ENCODE measurements at places on chromosomes 6 and 20.

DNA sequence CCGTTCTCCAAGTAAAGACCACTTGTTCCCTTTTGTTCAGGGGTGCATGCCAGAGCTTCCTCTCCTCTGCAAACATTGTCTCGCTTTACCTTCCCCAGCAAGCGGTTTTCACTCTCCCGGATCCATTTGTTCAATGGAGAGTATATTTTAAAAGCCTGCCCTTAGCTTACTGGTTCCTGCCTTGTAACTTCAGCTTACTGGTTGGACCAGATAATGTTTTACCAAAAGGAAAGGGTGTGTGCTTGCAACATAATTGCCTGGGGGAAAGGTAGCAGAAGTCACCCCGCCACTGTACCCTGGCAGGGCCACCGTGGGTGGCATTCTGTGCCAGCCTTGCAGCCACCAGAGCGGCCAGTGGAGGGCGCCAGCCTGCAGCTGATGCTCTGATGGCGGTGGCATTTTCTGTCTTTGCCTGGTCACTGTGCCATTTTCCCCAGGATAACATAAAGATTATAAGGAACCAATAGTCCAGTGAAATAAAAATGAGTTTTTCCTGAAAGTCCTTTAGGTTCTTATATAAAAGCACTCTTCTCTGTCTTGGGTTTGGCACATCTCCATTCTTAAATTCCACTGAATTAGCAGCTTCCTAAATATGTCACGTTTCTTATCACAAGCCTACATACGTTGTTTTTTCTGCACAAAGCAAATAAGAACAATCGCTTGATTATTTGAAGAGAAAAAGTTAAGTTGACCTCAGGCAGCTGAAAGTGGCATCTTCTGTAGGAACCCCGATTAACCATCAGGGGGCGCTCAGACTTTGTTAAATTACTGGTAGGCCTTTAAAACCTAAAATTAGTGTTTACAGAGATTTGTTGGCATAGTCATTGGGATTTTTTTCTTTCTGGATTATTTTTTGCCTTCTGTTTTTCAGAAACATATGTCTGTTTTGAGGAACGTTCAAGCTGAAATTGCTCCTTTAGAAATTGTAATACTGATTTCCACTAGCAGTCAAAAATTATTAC, 67.4 kb upstream of the XRN2 start:
- H3K4me1 ChIP-seq: peaks cover 5% of the 10 kb centered on the region
- H3K36me3 ChIP-seq: peaks cover 11% of the 10 kb centered on the region
- H3K27ac ChIP-seq: no peak overlapping the region
- H3K4me3 ChIP-seq: peak overlapping the region; percentile 36

DNA sequence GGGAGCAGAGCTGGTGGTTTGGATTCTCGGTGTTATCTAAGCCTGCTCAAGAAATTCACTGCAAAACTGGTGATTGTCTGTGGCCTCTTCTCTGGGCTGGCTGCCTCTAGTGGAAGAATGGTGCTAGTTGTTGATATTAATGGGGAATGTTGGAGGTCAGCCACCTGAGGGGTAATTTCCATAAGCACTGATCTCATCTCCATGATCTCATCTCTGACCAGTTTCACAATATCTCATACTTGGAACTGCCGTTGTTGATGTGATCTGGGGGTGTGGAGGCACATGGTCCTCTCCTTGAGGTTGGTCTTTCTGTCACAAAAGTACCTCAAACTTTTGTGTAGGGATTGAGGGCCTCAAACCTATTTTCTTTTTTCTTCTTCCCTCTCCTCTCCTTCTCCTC, 102.6 kb downstream of the CD109 start:
- no peaks in the 10 kb centered on the region for H3K27me3 ChIP-seq
- peaks cover 3% of the 10 kb centered on the region for H3K36me3 ChIP-seq
- H3K4me3 ChIP-seq: no peak overlapping the region
- H3K27ac ChIP-seq: no peak overlapping the region
- H3K4me1 ChIP-seq: no peaks in the 10 kb centered on the region

GRCh38 chr6:28802417-28803336, 121.1 kb downstream of the TRIM27 start:
- no peaks in the 10 kb centered on the region for H3K4me1 ChIP-seq
- no peak overlapping the region for H3K4me3 ChIP-seq
- H3K27ac ChIP-seq: no peak overlapping the region
- DNase-seq: no peak

- peaks cover 3% of the 10 kb centered on the region for H3K36me3 ChIP-seq
- no peak overlapping the region for H3K4me3 ChIP-seq
- no peak for DNase-seq
- no peak overlapping the region for H3K27ac ChIP-seq
- H3K4me1 ChIP-seq: peaks cover 5% of the 10 kb centered on the region
- H3K27me3 ChIP-seq: peaks cover 57% of the 10 kb centered on the region
Observed at GRCh38 chr20:25580711-25581110, 4.6 kb downstream of the NINL start.

DNA sequence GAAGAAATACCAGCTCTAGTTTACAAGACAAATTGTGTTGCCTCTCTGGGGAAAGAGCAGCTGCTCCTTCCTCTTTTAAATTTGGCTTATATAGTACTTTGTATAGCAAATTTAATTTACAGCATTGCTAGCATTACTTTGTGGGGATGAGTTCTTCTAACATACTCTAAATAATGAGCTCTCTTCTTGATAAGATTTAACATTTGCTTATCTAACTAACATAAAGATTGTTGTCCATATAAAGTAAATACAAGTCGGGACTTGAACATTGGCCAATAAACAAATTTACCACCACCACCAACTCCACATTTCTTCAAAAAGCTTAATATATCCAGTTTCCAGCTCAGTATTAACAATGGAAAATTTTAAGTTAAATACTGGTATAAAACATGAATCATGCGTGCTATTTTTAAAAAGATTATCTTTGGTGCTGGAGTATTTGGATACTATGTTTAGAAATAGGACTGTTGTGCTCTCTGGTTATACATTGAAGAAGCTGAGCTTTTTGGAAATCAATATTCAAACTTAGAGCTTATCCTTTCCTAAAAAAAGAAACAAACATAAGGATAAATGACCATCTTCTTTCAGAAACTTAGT, 1146.9 kb upstream of the GJE1 start:
- H3K36me3 ChIP-seq: no peaks in the 10 kb centered on the region
- no peak overlapping the region for H3K27ac ChIP-seq
- H3K4me1 ChIP-seq: no peaks in the 10 kb centered on the region
- H3K27me3 ChIP-seq: no peaks in the 10 kb centered on the region
- DNase-seq: no peak

- peaks cover 2% of the 10 kb centered on the region for H3K36me3 ChIP-seq
- H3K4me1 ChIP-seq: peaks cover 5% of the 10 kb centered on the region
- H3K4me3 ChIP-seq: no peak overlapping the region
- no peak overlapping the region for H3K27ac ChIP-seq
- H3K27me3 ChIP-seq: peaks cover 36% of the 10 kb centered on the region
Observed at GRCh38 chr6:44593539-44593944, 206.0 kb downstream of the CDC5L start.

- peak overlapping the region; percentile 90 for H3K27ac ChIP-seq
- H3K36me3 ChIP-seq: peaks cover 42% of the 10 kb centered on the region
- H3K27me3 ChIP-seq: no peaks in the 10 kb centered on the region
- DNase-seq: peak; percentile 47
- peaks cover 24% of the 10 kb centered on the region for H3K4me1 ChIP-seq
Observed at GRCh38 chr20:63736893-63737694, 630 bp downstream of the LIME1 start.

- no peak overlapping the region for H3K27ac ChIP-seq
- no peak for DNase-seq
- no peaks in the 10 kb centered on the region for H3K27me3 ChIP-seq
- no peaks in the 10 kb centered on the region for H3K4me1 ChIP-seq
Observed at GRCh38 chr6:169766232-169766631, 14.8 kb downstream of the ERMARD start.

DNA sequence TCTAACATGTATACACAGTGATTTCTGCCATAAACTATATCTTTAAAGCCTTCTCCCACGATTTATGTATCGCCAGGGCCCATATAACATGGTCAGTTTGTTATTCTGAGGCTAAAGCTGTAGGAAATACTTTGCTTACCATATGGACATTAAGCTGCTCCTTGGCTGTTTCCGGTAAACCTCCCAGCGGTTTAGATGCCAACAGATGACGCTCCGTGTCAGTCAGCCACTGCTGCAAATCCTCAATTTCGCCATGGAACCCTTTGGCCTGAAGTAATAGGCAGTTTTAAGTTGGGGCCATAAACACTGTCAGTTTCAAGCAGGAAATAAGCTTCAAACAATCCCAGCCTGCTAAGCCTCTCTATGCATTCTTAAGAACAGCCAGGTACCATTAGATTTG, 145.4 kb downstream of the DST start:
- no peak overlapping the region for H3K27ac ChIP-seq
- no peak overlapping the region for H3K4me3 ChIP-seq
- no peaks in the 10 kb centered on the region for H3K4me1 ChIP-seq

GRCh38 chr6:5866547-5867051, 140.1 kb downstream of the NRN1 start:
- peaks cover 41% of the 10 kb centered on the region for H3K4me1 ChIP-seq
- no peaks in the 10 kb centered on the region for H3K27me3 ChIP-seq
- H3K27ac ChIP-seq: peak overlapping the region; percentile 95
- no peak for DNase-seq

GRCh38 chr20:60632391-60633262, 619.4 kb upstream of the CDH4 start:
- H3K27me3 ChIP-seq: no peaks in the 10 kb centered on the region
- H3K27ac ChIP-seq: no peak overlapping the region
- H3K36me3 ChIP-seq: no peaks in the 10 kb centered on the region
- no peak for DNase-seq
- H3K4me1 ChIP-seq: no peaks in the 10 kb centered on the region

GRCh38 chr20:8148501-8148900, 16.4 kb downstream of the PLCB1 start:
- H3K4me3 ChIP-seq: no peak overlapping the region
- H3K36me3 ChIP-seq: peaks cover 4% of the 10 kb centered on the region
- no peak for DNase-seq

- peaks cover 48% of the 10 kb centered on the region for H3K27me3 ChIP-seq
- H3K4me3 ChIP-seq: no peak overlapping the region
- H3K36me3 ChIP-seq: no peaks in the 10 kb centered on the region
- no peak for DNase-seq
- no peaks in the 10 kb centered on the region for H3K4me1 ChIP-seq
- H3K27ac ChIP-seq: no peak overlapping the region
Observed at GRCh38 chr6:3425574-3425973, 31.3 kb downstream of the SLC22A23 start.

DNA sequence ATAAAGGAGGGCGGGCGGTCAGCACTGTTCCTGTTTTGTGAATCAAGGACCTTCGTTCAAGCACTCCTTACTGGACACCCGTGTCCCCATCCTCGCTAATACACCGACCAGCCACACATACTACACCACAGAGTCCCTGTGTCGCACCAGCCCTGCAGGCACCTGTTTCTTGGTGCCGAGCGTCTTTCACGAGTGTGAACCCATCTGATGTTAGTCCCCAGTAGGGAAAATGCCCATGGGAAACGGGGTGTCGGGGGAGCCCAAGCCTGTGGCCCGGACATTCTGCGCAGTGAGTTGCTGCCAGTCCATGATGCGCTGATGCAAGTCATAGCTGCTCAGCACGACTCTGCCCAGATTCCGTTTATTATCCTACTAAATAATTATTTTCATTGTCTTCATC, 74.7 kb downstream of the TTLL2 start:
- peaks cover 38% of the 10 kb centered on the region for H3K27me3 ChIP-seq
- no peak overlapping the region for H3K4me3 ChIP-seq
- no peaks in the 10 kb centered on the region for H3K36me3 ChIP-seq
- H3K27ac ChIP-seq: no peak overlapping the region
- H3K4me1 ChIP-seq: no peaks in the 10 kb centered on the region

GRCh38 chr20:34715384-34715783, 11.2 kb downstream of the TP53INP2 start:
- H3K27me3 ChIP-seq: no peaks in the 10 kb centered on the region
- H3K27ac ChIP-seq: no peak overlapping the region
- peaks cover 35% of the 10 kb centered on the region for H3K36me3 ChIP-seq
- peaks cover 7% of the 10 kb centered on the region for H3K4me1 ChIP-seq
- no peak overlapping the region for H3K4me3 ChIP-seq

GRCh38 chr20:12414446-12415274, 497.0 kb downstream of the BTBD3 start:
- H3K27ac ChIP-seq: no peak overlapping the region
- no peaks in the 10 kb centered on the region for H3K27me3 ChIP-seq
- DNase-seq: no peak

GRCh38 chr20:48105526-48105925, 320.2 kb upstream of the SULF2 start:
- peaks cover 12% of the 10 kb centered on the region for H3K27me3 ChIP-seq
- no peaks in the 10 kb centered on the region for H3K36me3 ChIP-seq
- no peak overlapping the region for H3K27ac ChIP-seq
- H3K4me1 ChIP-seq: no peaks in the 10 kb centered on the region

DNA sequence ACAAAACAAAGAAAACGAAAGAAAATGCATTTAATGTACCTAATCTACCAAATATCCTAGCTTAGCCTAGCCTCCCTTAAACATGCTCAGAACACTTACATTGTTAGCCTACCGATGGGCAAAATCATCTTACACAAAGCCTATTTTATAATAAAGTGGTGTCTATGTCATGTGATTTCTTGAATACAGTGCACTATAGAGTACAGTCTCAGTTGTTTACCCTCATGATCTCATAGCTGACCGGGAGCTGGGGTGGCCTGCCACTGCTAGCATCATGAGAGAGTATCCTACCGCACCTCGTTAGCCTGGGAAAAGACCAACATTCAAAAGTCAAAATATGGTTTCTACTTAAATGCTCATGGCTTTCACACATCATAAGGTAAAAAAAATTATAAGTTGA, 16.6 kb downstream of the GCNT2 start:
- DNase-seq: no peak
- H3K4me1 ChIP-seq: peaks cover 13% of the 10 kb centered on the region
- no peak overlapping the region for H3K27ac ChIP-seq

DNA sequence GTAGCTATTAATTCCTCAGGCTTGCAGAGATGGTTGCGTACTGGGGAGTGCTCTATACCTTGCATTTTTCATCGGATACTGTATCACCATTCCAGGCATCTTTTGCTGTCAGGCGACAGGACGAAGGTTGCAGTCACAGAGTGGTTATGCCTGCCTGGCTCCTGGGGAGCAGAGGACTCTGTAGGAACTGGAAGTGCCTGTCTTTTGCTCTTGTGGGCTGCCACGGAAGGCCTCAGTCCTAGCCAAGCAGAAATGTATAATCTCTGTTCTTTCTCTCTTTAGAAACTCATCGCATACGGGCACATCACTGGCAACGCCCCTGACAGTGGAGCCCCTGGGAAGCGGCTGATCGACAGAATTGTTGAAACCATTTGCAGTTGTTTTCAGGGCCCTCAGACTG, 29.5 kb downstream of the ARFGEF2 start:
- H3K27ac ChIP-seq: no peak overlapping the region
- no peak overlapping the region for H3K4me3 ChIP-seq
- H3K27me3 ChIP-seq: no peaks in the 10 kb centered on the region
- no peaks in the 10 kb centered on the region for H3K4me1 ChIP-seq

All from central memory CD8-positive, alpha-beta T cell (primary cell).